ENCODE measurements at places on chromosomes 1 and 21.

GRCh38 chr1:42832641-42833240 lies 13.7 kb upstream of the ZNF691 start:
- no peak for DNase-seq

DNA sequence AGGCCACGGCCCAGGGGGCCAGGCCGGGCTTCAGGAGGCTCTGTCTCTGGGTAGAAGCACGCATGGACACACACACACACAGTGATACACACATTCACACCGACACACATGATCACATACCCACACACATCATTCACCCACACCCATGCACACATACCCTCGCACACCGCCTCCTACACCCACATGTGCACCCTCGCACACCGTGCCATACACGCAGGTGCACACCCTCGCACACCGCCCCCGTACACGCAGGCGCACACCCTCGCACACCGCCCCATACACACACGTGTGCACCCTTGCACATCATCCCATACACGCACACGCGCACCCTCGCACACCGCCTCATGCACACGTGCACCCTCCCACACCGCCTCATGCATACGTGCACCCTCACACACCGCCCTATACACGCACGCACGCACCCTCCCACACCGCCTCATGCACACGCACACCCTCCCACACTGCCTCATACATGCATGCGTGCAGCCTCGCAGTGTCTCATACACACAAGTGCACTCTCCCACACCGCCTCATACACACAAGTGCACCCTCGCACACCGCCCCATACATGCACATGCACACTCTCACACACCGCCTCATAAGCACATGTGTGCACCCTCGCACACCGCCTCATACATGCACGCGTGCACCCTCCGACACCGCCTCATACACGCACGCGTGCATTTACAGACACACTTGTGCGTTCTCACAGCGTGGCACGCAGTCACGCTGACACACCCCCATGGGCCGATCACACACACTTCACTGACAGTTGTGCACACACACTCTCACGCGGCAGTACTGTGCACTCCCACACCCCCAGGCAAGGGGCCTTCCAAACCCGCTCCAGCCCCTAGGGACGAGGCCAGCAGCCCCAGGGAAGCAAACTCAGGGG lies 128.1 kb downstream of the SIK1 start:
- DNase-seq, result no peak

DNA sequence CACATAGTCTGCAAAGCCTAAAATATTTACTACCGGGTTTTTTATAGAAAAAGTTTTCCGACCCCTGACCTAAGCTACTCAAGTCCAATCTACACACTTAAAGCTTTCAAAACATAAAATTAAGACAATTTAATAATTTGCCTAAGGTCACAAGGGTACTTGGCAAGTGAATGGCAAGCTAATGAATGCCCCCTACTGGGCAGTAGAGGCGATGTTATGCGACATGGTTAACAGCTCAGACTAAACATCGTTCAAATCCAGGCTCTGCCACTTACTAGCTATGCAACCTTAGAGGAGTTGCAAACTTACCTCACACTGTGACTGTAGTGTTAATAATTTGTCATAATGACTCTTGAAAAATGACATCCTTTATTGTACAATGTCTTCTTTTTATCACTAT lies 317.2 kb upstream of the NFIA start:
- DNase-seq, result peak; percentile 20

DNA sequence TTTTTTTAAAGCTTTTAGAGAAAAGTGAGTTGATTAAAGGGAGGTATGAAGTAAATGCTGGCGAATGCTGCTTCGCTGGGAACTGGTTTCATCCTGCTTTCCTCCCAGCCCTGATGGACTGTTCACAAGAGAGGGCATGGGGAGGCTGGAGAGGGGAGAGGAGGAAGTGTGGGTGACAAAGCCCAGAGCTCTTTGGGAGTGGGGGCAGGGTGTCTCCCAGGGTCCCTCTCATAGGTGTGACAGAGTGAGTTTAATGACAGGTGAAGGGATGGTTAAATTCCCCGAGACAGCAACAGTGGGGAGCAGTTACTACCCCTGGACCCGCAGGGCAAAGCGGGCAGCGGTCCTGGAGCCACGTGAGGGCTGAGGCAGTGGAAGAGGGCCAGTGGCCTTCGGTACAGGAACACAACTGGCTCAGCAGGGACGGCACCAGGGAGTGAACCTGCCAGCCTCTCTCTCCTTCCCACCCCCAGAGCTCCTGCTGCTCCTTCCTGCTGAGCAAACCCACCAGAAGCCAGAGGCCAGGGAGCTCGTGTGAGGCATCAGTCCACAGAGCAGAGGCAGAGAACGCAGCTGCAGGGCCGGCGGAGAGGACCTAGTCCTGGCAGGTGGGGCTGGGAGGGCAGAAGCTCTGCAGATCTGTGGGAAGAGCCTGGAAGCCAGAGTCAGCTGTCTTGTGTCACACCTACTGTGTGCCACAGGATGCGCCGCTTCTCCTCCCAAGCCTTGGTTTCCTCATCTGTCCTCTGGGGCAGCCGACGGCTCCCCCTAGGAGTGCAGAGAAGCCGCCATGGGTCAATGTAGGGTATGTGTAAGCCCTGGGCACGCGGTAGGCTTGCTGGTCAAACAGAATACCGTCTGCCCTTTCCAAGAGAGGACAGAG lies 20.9 kb upstream of the LRP8 start:
- DNase-seq, result no peak

- DNase-seq, result no peak
These were observed 2.3 kb upstream of the CD55 start for GRCh38 chr1:207319199-207319598.
